ENCODE measurements at places on chromosomes 16 and 17. TPM values are rescaled to one million over a fixed set of nuclear protein-coding genes. Genes with fewer than 3 reads are reported as not detected.

- DNase-seq, result no peak
Measured at GRCh38 chr16:85853547-85854545, 45.1 kb upstream of the IRF8 start.

DNA sequence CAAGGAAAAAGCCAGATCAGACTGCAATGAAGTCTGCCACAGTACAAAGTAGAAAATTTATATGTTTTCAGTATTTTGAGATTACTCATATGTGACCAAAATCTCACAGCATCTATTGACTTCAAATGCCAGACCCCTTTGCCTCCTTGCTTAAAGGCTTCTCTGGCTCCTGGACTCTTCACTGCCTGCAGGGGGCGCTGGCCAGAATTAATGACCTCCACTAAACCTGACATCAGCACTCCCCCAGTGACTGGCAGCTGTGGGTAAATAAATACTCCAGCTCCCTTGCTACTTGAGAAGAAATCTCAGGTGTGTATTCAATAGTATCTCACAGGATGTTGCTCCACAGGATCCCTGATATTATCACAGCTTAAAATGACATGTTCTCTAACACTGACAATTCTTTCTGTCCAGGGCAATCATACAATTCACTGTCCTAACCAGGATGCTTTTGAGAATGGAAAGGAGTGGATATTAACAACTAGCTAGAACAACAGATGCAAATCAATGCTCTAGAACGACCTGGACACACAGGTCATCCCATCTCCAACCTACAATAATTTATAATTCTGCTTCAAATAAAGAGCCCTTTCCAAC is 4.0 kb downstream of the BECN1 start:
- no peak for DNase-seq

- no peak for DNase-seq
Measured at GRCh38 chr16:14105760-14106375, 34.7 kb downstream of the MRTFB start.

GRCh38 chr16:15716694-15717447 is 66.8 kb downstream of the NDE1 start:
- no peak for DNase-seq

- no peak for DNase-seq
Measured at GRCh38 chr16:88534638-88535190, 35.5 kb upstream of the ZC3H18 start.

GRCh38 chr16:70687671-70688245 is 1.9 kb upstream of the MTSS2 start:
- no peak for DNase-seq

DNA sequence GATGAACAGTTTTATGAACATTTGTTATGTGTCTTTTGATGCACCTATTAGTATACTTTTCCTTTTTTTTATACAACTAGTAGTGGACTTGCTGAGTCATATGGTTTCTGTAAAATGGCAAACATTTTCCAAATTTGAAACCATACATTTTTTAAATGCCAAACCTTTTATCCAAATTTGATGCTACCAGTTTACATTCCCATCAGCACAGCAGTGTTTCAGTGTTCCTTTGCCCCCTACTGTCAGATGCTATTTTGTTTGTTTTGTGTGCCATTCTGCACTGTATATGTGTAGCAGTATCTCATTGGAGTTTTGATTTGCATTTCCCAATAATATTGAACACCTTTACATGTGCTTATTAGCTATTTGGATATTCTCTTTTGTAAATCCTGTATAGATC is 219.4 kb downstream of the TANC2 start:
- no peak for DNase-seq

GRCh38 chr17:73696251-73696650 is 52.0 kb upstream of the SDK2 start:
- DNase-seq, result no peak

DNA sequence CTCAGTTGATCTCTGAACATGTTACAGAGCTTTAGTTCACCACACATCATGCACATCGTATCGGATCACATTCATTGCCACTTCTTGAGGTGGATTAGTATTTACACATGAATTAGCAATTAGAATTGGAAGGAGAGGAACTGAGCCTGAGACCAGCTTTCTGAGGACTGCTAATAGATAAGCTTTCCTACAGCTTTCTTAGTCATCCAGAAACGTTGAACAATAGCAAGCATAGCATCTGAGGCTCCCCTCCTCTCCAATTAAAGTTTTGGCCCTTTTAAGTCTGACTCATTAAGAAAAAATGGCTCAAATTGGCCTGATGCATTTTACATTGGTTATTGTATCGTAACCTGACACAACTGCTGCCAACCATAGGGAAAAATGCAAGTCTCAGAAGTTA is 1130.4 kb downstream of the CDH8 start:
- DNase-seq, result no peak

- no peak for DNase-seq
Measured at GRCh38 chr17:37698911-37699255, 46.0 kb downstream of the HNF1B start.

GRCh38 chr17:3777366-3778120 is 23.4 kb downstream of the ITGAE start:
- no peak for DNase-seq

DNA sequence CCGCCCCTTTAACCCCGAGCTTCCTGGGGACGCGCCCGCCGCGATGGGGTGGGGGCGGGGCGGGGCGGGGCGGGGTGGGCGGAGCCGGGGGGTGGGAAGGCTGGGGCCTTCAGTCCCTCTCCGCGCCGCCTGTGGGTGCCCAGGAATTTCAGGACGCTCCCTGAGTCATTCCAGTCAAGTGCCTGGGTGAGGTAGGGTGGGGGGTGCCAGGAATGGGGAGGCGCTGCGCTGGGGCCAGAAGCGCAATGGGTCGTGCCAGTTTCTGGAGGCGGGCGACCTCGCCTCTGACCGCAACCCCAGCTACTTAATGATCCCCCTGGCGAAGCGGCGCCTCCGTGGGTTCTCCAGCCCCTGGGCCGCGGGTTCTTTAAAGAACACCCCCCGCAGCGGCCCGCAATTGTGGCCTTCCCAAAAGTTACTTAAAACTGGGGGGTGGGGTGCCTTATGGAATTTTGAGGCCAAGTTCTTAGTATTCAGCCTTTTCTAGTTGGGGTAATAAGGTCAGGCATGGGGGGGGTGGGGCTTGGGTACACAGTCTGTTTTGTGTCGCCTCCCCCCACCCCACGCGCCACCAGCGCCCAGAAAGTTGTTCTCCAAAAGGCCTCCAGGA is 826 bp upstream of the GSE1 start:
- peak; percentile 70 for DNase-seq

DNA sequence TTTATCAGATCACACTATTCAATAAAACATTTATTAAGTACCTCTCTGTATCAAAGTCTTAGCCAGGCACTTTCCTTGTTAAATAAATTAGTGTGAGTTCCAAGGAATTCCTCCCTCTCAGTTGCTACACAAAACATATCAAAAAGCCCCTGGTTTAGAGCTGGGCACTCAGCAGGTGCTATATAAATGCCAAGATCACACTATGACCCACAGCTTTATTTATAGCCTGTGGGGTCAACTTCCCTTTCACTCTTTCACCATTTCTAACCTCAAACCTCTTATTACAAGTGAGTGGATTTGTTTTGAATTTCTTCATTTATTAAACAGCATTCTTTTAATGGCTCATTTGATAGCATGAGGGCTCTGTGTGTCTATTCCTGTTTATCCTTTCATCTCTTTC is 112.6 kb upstream of the MPHOSPH6 start:
- DNase-seq, result no peak

DNA sequence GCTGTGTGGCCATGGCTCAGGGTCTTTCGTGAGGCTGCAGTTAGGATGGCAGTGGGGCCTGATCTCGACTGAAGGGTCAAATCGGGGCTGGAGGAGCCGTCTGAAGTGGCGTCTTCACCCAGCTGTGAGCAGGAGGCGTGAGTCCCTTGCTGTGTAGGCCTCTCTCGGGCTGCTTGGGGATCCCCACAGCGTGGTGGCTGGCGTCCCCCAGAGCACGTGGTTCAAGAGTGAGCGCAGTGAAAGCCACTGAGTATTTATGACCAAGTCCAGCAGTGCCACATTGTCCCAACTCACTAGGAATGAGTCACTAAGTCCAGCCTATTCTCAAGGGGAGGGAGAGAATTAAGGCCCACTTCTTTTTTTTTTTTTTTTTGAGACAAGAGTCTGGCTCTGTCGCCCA is 11.7 kb upstream of the TCF25 start:
- no peak for DNase-seq

DNA sequence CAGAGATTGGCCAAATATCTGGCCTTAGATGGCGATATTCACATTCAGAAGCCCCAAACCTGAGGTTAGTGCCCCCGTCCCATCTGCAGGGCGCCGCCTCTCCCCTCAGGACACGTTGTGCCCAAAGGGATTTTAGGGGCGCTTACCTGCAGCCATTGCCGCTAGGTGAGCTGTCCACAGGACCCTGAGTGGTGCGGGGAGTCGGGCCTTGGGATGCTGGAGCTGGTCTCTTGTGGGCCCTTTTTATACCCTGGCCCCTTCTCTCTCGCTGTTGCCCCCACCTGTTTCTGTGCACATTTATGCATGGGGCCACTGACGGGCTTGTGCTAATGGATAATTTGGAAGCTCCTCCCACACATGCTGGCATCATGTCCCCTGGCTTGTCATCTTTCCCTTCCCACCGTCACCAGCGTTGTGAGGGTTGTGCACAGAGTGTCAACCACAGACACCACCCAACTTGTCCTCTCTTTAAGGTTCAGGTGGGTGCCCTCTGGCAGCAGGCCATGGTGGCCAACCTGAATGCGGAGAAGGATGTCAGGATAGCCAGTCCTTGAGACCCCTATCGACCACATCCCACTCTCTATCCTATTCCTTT is at the start of gene CSHL1:
Gene CSHL1, minus strand, starts transcription at position 218 of the 595 bp plus-strand sequence. Its CDS starts 62 bp downstream, at position 156.
- DNase-seq, result no peak

DNA sequence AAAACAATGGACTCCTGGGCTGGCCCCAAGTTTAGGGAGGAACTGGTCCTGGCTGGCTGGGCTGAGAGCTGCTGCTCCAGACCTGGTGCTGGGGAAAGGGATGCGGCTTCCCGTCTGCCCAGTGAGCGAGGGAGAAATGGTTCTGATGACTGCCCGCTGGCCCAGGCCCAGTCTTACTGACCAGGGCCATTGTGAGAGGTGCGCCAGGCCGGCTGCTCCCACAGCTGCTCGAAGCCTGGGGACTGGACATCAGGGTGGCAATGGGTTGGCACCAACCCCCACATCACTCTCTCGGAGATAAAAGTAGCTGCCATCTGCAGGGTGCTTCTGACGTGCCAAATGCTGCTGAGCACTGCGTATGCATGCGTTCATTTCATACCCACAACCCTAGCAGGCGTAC is 53.2 kb downstream of the IRF8 start:
- DNase-seq, result no peak

DNA sequence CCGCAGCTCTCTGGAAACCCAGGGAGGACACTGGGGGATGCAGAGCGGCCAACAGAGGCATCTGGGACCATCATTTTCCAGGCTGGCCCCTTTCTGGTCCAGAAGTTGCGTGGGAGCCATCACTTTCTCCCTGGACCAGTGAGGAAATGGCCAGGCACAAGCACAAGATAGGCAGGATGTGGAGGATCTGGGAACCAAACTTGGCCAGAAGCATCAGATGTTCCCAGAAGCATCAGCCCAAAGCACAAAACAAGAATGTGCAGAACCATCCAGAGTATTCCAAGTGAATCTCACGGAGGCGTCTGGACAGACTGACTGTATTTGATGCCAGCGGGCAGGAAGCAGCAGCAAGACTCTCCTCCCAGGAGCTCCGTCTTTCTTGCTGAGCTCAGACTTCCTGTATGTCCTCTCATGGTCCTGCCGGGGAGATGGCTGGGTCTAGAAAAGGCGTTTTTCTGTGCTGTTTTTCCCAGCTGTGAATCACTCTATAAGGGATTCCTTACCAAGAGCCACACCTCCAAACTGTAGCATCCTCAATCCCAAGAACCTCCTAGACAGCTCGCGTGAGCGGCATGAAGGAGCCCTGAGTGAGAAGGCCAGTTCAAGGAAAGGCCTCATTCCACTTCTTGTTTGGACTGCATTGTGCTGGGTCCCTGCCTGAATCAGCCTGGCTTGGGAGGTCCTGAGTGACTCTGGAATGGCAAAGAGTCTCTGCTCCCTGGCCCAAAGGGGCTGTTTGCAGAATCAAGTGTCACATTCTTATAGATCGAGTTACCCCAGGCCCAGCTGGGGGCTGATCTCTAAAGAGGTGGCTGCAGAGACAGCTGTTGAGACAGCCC is 49.5 kb upstream of the MTSS2 start:
- peak; percentile 57 for DNase-seq

DNA sequence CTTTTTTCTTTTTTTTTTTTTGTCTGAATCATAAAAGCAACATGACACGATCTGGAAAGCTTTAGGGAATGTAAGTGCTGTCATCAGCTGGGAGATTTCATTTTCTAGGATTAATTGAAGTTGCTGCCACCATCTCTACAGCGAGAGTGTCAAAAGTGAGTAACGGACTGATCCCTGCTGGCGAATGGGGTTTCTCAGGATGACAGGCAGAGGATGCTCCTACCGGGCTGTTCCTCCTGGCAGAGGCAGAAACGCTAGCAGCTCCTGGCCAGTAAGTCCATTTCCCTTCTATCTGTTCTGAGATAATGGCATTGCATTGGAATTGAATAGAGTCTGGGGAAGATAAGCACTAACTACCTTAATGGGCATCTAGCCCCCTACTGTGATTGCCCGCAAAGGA is 80.5 kb upstream of the KIFC3 start:
- no peak for DNase-seq

DNA sequence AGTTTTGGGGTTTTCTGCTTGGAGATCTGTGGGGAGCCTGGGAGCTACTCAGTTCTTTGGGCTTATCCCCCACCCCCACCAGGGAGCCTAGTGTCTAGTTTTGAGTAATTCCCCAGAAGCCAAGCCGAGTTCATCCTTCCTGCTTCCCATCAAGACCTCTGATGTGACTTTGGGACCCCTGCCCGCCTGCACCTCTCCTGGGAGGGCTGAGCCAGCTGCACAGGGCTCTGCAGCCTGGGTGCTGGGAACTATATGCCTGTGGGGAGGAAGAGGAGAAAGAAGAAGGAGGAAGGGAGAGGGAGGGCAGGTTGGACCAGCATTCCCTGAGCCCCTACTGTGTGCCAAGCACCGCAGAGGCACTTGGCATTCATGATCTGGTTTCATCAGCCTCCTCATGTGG is 178.9 kb downstream of the TMEM132E start:
- DNase-seq, result no peak

DNA sequence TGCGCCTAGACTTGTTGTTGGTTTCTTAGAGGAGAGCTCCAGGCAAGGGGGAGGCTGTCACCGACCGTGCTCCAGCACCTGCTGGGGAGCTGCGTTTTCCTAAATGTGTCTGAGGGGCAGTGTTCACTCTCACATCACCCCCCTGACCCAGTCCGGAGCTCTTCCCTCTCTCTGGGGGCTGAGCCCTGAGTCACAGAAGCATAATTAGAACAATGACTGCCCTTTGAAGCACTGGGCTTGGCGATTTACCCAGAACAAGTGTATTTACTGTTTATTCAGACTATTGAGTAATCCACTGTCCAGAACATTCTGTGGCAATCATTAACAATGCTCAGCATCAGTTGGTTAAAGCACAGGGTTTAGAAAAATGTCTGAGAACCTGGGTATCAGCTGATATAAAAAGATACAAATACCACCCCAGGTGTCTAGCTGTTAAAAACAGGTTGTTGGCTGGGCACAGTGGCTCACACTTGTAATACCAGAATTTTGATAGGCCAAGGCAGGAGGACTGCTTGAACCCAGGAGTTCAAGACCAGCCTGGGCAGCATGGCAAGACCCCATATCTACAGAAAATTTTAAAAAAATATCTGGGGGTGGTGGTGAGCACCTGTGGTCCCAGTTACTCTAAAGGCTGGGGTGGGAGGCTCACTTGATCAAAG is 8.1 kb downstream of the CES4A start:
- peak; percentile 80 for DNase-seq

Gene STH
- not detected for total RNA-seq

Gene UBB
- total RNA-seq, result 2,437 TPM

Gene AANAT
- total RNA-seq, result not detected

Gene CPD
- total RNA-seq, result 223 TPM

Gene PLD6
- total RNA-seq, result 6.4 TPM

Gene STX1B
- 0.58 TPM for total RNA-seq

Gene ITGAX
- 16.1 TPM for total RNA-seq
